ENCODE measurements at places on chromosomes 6 and 20.

GRCh38 chr6:31681135-31681671 lies 336 bp upstream of the LY6G5C start:
- no peak for DNase-seq

DNA sequence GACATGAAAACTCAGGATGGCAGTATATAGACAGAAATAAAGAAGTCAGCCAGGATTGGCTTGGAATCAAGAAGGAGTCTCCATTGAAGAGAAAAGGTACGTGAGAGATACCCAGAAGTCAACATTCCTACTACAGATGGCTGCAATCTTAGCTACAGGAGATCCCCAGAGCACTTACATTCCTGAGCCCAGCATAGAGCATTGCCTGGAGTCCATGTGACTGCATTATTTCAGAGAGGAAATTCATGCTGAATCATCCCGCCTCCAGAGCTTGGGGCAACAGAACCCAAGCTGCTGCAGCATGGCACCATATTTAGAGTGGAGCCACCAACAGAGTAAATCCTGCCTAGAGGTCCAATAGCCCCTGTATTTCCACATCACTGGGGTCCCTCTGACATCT lies 125.0 kb upstream of the GRIK2 start:
- no peak for DNase-seq

GRCh38 chr20:40565001-40565681 lies 123.9 kb downstream of the MAFB start:
- DNase-seq: no peak

- DNase-seq: no peak
These were observed 8.5 kb upstream of the ANGPT4 start for GRCh38 chr20:924639-925038.

- DNase-seq: no peak
These were observed 71.1 kb downstream of the SLC22A23 start for GRCh38 chr6:3385660-3386151.

DNA sequence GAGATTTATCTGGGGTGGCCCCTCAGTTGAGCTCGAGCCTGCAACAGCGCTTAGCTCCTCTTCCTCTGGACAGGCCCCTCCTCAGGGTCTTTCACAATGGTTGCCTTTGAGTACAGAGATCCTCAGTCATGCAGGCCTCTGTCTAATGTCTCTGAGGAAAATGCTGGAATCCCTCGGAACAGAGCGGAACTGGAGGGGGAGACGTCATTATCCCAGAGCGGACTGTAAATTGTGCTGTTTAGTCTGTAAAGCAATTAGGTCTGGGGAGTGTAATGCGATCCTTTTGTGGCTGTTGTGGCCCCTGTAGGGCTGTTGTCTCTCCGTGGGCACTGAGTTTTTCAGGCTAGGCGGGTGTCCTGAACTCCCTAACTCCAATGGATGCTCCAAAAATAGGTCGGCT lies 15.0 kb upstream of the DAAM2 start:
- no peak for DNase-seq

- DNase-seq: no peak
These were observed 72.3 kb upstream of the NCOA3 start for GRCh38 chr20:47429409-47429808.

DNA sequence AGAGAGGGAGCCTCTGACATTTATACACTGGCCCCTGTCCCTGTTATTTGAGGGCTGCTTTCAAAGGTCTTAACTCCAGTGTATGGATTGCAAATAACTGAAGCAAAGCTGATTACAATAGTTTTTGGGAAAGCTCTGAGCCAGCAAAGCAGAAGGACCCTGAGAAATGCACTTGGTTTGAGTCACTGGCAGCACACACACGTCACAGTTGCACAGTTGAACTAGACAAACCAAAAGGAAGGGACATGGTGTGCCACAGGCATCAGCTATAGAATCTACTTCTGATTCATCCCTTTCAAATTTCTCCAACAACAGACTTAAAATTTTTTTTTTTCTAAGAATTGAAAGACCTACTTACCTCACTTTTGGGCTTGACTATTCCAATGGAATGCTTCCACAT lies 56.4 kb downstream of the SNRNP48 start:
- no peak for DNase-seq

DNA sequence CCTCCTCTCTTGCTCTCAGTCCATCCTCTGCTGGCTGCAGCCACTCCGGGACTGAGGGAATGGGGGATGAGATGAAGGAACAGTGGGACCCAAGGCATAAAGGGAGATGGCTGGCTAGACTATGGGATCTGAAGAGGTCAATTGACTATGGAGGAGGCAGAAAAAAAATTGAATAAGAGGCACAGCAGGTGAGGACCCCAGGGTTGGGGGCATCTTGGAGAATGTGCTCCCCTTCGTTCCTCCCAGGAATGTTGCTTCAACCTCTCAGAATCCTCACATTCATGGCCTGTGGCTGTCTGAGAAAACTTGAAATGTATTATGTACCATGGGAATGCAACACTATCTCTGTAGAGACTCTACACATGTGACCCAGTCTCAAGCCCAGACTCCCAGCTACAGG lies 121.0 kb downstream of the SLC22A3 start:
- no peak for DNase-seq

GRCh38 chr6:166408936-166409755 lies 26.4 kb upstream of the MPC1 start:
- no peak for DNase-seq

DNA sequence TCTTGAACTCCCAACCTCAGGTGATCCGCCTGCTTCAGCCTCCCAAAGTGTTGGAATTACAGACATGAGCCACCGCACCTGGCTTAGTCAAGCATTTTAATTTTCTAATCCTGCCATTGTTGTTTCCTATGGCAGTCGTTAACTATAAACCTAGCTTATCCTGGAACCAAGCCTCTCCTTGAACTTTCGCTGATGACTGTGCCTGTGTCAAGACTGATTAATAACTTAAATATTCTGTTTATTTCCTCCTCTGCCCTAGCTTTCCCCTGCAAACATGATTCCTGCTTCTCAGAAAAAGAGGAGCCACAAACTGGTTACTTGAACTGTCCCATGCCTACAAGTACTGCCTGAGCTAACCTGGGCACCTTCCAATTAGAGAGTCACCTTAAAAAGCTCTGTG lies 1.5 kb downstream of the VNN1 start:
- DNase-seq: peak; percentile 38

GRCh38 chr6:85321906-85322305 lies 128.0 kb upstream of the NT5E start:
- no peak for DNase-seq

- DNase-seq: no peak
These were observed 17.0 kb downstream of the NFATC2 start for GRCh38 chr20:51525241-51526105.

- no peak for DNase-seq
These were observed 27.2 kb upstream of the HMGN3 start for GRCh38 chr6:79261666-79262065.

DNA sequence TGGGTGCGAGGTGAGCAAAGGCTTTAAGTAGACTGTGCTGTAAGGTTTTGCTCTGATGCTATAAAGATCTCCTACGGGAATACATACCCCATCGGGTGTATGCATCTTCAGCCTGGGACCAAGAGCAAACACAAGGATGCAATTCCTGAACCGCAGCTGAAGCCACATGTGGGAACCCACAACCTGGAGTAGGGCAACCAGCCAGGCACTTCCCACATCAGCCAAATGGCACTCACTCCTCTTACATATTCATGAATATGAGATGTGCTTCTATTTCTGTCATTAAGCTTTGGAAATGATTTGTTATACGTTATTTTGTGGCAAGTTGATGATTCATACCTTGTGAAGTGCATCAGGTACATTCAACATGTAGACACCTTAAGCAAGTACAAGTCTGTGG lies 619.2 kb downstream of the C6orf118 start:
- DNase-seq: no peak
